Caco-2 (cell line): ENCODE measurements at places on chromosomes 6 and 20.

GRCh38 chr20:45088247-45088646 lies 12.7 kb downstream of the KCNS1 start:
- DNase-seq, result no peak

- no peak for DNase-seq
Measured at GRCh38 chr6:142856624-142857232, 88.2 kb downstream of the HIVEP2 start.

DNA sequence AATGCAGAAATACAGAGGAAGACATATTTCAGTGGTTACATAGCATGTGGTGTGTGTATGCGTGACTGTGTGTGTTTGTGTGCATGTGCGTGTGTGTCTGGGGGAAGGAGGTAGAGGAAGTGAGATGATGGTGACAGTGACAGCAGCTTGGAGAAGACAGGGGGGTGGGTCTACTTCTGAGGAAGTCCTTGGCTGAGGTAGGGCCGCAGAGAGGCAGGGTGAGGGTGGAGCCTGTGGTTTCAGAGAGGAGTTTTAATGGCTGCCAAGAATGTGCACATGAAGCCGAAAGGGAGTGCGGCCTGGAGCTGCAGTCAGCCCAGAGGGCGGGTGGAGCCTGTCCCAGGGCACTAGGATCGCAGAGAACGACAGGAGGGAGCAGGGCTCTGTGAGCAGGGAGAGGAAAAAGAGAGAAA lies 22.7 kb upstream of the RNF24 start:
- DNase-seq, result peak; percentile 21

GRCh38 chr6:4920914-4921410 lies 82.9 kb downstream of the RPP40 start:
- DNase-seq, result no peak

DNA sequence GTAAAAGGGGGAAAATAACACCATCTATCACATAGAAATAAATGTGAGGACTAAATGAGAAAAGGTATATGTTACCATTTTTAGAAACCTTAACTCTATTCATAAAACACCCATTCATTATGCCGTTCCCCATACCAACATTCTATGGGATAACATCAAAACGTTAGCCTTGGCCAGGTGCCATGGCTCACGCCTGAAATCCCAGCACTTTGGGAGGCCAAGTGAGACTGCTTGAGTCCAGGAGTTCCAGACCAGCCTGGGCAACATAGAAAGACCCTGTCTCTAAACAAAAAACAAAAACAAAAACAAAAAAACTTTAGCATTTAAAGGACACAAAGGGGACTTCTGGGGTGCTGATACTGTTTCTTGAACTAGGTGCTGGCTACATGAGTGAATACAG lies 1.3 kb downstream of the PIGU start:
- DNase-seq, result no peak
